ENCODE measurements at places on chromosomes 13 and 19.
A peak's percentile ranks its signal among the peaks of the same experiment; 100 is the strongest.

DNA sequence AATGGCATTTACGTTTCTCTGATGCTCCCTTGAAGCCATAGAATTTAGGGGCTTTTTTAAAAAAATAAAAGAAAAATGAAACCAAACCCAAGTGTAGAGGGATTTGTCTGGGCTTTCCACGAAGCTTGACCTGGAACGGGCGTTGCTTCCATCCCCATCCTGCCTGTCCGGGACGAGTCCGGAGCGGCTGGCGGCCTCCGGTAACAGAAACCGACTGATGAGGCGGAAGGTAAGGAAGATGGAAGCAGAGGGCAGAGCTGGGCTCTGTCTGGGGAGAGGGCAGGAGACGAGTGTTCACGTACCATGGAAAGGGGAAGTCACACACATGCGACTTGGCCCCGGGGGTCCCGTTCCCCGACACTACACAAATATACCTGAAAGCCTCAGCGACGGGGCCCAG, 34.3 kb downstream of the BTBD2 start:
- DNase-seq: no peak

DNA sequence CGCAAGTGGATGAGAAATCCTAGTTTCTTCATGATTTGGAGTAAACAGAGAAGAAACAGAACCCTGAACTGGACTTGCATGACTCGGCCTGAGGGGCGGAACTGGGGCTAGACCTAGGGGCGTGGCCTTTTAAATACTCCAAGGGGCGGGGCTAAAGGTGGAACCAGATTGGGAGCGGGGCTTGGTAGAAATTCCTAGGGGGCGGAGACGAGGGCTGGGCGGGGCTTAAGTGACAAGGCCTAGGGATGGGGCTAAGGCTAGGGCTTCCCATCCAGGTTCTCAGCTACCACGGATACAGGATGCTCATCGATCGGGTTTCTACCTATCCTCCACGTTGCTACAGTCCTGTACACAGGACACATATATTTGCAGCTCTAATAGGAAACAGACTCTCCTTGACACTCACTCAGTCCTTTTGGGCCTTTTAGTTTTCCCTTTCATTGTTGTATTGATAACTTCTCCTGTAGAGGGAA, 372 bp upstream of the ZNF699 start:
- peak; percentile 87 for DNase-seq

- no peak for DNase-seq
These were observed 122.0 kb upstream of the FNDC3A start for GRCh38 chr13:48853728-48854102.

DNA sequence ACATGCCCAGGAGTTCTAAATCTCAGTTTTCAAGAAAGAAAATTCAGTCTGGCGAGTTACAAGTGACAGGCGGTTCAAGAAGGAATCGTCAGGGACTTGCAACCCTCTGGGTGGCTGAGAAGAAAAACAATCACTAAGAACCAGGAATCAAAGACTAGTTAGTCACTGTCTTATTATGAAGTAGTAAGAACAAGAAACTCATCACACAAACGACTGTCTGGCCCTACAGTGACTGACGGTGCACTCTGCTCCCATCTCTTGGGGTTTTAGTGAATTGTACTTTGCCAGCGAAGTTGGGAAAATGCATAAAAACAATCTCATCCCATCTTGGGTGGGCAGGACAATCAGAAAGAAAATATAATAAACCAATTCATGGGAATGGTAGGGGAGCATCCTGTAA, 63.7 kb upstream of the SACS start:
- DNase-seq: no peak

- DNase-seq: no peak
These were observed 38.4 kb downstream of the DEDD2 start for GRCh38 chr19:42178791-42179674.

DNA sequence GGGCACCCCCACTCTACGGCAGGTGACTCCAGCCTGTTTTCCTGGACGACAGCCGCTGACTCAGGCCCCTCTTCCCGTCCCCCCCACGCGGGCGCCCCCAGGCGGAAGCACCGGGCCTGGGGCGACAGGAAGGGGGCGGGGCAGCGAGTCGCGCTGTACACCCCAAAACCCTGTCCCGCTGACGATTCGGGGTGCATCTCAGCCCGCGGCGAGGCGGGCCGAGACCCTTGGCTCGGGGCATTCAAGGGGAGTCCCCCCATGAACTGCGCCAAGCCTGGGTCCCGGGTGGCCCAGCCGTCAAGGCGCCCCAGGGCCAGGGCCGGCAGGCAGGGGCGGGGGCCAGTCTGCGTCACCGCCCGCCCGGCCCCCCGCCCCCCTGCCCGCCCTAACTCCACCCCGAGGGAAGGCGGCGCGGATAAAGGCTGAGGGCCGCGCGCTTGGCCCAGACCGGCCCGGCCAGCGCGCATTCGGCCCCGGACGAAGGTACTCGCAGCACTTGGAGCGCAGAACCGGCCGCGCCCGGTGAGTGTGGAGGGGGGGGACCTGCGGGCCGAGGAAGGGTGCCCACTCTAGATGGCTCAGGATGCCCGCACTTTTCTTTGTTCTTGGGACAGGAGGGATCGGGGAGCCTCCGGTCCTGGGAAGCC, at the start of gene MIDN:
TSS of gene MIDN (plus strand) at position 445 of the 647 bp plus-strand sequence. CDS start 1,714 bp downstream, outside the sequence.
- peak; percentile 77 for DNase-seq

- DNase-seq: no peak
These were observed 9.0 kb downstream of the TNFSF14 start for GRCh38 chr19:6660930-6661329.

GRCh38 chr13:48595431-48596429, 58.0 kb upstream of the CYSLTR2 start:
- peak; percentile 46 for DNase-seq

- peak; percentile 30 for DNase-seq
These were observed 22.3 kb downstream of the TMEM161A start for GRCh38 chr19:19115954-19116353.

DNA sequence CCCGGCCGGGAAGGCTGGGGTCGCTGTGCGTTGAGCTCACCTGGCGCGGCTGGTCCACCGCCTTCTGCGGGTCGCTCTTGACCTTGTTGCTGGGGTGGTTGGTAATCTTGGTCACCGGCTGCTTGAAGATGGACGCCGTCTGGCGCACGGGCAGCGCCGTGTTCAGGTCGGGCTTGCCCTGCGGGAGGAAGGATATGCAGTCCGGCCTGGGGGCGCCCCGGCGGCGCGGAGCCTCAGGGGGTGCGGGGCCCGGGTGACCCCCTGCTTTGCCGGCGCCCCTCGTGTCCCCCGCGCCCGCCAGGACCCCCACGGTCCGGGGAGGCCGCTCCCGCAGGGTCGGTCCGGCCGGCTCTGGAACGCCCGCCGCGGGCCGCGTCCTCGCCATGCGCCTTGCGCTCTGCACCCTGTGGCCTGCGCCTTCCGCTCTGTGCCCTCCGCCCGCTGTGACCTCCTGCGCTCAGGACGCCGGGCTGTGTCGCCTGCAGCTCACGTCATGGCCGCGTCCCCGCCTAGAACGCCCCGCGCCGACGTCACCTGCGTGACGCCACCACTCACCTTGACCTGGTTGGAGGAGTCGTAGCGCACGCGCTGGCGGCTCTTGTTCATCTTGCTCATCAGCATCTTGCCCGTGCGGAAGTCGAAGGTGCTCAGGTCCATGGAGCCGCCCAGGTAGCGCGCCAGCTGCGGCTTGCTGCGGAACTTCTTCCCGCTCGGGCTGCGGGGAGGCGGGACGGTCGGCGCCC, 8.0 kb downstream of the MBD3 start:
- no peak for DNase-seq

- DNase-seq: no peak
These were observed 11.9 kb downstream of the MARK4 start for GRCh38 chr19:45263013-45263412.

DNA sequence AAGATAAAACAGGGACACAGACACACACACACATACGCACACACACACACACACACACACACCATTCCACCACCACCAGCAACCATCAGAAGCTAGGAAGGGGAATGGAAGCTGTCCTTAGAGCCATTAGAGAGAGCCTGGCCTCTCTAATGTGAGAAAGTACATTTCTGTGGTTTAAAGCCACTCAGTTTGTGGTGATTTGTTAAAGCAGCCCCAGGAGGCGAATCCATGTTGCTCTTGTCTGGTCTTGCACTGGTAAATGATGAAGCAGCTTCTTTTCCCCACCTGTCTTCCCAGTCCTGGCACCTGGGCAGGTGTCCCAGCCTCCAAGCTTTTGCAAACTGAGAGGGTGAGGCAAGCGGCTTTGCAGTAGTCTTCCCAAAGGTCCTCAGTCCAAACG, 118.9 kb upstream of the KL start:
- DNase-seq: no peak

- DNase-seq: no peak
These were observed 32.8 kb downstream of the PEPD start for GRCh38 chr19:33488826-33489225.

- peak; percentile 6 for DNase-seq
These were observed 332.2 kb downstream of the MYO16 start for GRCh38 chr13:108961542-108962125.

- DNase-seq: no peak
These were observed 475.1 kb downstream of the FOXO1 start for GRCh38 chr13:40191186-40191980.

DNA sequence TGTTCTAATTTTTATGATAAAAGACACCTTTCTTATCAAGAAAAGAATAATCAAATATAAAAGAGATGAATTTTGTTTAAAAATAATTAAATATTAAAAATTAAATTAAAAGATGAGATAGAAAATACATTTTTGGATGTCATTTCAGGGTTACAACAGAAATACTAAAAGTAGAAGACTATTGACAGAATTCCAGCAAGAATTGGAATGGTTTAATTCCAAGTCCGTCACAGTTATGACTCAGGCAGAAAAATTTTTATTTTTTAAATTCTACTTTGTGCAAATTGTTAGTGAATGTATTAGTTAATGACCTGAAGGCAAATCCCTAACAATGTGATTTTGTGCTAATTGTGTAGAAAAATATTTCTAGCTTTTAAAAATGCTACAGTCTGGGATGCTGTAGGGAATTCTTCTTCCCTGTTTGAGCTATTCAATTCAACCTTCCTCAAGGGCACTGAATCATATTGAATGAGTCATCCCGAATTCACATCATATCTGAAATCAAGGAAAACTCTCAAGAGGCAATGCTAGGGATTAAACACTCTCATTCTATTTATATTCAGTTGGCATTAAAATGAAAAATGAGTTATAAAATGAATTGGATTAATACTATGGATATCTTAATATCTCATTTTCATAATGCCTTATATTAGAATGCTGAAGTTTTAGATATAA, 633.5 kb upstream of the ATXN8OS start:
- DNase-seq: no peak

DNA sequence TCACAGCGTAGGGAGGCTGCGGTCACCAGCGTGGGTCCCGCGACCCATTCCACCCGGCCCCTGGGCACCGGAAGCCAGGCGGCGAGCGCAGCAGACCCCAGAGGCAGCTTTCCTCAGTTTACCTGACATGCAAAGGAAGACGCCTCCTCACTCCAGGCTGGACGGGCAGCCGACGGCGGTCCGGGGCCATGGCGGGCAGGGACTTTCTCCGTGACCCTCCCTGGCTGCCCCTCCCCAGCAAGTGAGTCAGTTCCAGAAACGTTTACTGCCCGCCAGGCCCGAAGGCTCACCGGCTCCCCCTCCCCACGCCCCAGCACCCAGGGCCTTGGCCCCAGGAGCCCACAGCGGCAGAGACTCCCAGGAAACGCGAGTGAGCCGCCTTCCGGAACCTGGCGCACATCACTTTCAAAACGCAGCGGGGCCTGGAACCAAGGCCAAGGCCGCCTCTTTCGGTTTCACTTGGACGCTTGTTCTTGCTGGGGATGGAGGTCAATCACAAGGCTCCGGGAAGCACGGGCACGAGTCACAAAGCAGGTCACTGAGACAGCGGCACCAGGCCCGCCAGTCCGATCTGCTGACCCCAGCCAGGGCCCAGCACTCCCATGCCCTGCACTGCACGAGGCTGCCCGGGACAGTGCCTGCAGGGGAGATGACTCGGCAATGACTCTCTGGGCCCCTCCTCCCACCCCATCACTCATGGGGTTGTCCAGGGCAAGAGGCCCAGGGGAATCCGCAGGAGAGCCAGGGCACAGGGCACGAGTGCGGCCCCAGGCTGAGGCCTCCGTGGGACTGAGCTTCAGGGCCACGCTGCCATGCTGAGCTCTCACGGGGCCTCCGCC, 5.3 kb downstream of the SBNO2 start:
- DNase-seq: no peak

DNA sequence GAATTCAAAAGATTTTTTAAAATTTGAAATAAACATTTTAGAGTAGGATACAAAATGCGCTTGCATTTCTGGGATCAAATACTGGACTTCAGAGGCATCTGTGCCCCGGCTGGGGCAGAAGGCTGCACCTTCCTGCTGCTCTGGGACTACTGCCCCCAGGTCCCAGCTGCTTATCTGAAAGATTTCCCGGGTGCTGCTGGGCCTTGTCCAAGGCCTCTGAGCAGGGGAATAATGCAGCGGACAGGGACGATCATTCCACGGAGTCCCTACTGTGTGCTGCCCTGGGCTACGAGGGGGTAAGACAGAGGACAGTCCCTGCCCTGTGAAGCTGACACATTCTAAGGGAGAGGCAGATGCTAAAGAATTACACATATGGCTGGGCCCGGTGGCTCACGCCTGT, 33.1 kb upstream of the NCCRP1 start:
- no peak for DNase-seq

DNA sequence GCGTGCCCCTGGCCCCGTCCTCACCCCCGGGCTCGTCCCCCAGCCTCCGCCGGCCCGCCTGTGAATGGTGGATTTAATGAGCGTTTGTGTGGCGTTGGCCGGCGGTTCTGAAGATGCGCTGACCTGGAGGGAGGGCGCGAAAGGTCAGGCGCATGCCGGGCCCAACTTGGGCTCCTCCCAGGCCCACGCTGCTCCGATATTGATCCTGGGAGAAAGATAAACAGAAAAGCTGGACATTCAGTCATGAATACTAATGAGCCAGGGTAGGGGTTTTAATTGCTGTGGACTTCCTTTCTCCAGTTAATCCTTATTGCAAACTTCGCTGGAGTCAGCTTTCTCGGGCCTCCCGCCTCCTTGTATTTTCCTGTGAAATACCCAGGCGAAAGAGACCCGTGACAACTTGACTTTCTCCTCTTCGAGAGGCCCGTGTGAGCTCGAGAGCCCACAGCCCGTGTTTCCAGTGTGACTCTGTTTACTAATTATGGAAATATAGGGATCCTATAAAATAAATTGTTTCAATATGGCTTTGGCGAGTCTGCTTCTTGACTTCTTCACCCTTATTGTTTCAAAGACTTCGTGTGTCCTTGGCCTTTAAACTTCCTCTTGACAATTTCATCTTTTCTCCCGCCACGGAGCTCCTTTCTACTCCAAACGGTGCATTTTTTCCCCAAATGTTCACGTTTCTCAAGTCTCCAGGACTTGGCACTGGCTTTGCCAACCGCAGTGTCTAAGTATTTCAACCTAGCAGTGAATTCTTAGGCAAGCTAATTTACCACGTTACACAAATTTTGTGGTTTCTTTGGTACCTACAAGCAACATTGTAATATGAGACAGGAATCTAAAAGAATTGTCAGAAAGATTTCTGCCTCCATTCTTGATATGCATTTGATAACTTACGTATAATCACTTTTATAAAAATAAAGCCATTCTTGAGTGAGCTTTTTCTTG, 10.5 kb downstream of the ZIC2 start:
- DNase-seq: no peak

DNA sequence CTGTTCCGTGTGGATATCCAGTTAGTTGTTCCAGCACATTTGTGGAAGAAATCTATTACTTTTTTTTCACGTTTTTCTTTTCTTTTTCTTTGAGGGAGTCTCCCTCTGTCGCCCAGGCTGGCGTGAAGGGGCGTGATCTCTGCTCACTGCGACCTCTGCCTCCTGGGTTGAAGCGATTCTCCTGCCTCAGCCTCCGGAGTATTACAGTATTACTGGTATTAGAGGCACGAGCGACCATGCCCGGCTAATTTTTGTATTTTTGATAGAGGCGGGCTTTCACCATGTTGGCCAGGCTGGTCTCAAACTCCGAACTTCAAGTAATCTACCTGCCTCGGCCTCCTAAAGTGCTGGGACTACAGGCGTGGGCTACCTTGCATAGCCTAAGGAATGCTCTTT, 43.6 kb downstream of the ZNF611 start:
- DNase-seq: no peak

Measured in activated CD4-positive, alpha-beta T cell treated with anti-CD3 and anti-CD28 coated beads for 4 hours (primary cell).